Activated CD8-positive, alpha-beta T cell treated with anti-CD3 and anti-CD28 coated beads for 36 hours (primary cell): ENCODE measurements at places on chromosomes 3 and 15. TPM values are rescaled to one million over a fixed set of nuclear protein-coding genes. Genes with fewer than 3 reads are reported as not detected.
A peak's percentile ranks its signal among the peaks of the same experiment; 100 is the strongest.

GRCh38 chr15:37014137-37014536 lies 86.2 kb downstream of the MEIS2 start:
- no peak for DNase-seq

DNA sequence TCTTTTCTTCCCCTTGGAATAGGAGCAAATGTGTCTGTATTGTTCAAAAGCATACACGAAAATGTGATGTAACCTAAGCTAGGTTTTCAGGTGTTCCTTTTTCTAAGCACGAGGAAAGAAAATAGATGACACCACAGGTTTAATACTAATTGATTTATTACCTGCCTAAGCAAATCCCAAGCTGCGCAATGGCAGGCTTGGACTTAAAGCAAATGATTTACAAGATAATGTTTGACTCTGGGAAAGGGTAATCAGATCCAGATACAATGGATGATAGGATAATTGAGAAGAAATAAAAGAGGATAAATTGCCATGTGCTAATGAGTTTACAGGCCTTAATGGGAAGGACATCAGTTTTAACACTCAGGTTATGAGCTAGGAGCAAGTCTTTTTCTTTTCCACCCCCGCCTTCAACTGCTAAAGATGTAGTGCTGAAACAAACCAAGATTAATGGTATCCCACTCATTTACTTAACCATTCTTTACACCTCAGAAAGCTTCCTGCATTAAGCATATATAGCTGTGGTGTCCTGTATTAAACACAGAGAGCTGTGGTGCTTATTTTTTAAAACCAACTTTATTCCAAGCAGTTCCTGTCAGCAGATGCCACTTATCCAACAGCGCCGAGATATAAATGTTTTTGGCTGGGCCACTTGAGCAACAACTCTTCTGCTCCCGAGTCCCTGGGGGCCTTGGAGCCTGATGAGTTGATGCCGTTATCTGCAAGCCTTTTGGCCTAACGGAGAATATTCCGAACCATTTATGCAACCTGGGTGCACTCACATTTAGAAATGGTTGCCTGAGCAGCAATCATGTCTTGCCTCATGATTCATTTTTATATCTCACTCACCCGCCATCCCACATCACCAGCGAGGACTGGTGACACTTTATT lies 205.5 kb downstream of the MECOM start:
- DNase-seq = no peak

GRCh38 chr3:34035775-34036174 lies 237.3 kb downstream of the PDCD6IP start:
- DNase-seq = no peak

GRCh38 chr3:66538390-66538789 lies 37.6 kb upstream of the LRIG1 start:
- no peak for DNase-seq

DNA sequence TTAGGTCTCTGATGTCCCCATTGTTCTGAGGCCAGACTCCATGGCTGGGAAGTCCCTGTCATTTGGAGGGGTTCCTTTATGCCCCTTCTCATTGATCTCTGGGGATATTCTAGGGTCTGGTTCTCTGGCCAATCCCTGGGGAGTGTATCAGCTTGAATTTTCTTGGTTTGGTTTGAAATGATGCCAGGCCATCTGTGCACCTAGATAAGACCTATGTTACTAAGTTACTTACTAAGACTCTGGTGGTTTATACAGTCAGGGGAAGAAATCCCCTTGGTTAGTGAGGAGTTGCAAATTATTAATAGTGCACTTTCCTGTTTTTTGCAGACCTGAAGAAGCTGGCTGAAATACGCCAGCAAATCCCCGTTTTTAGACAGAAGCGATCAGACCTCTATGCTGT lies 20.3 kb downstream of the NIT2 start:
- DNase-seq = no peak

DNA sequence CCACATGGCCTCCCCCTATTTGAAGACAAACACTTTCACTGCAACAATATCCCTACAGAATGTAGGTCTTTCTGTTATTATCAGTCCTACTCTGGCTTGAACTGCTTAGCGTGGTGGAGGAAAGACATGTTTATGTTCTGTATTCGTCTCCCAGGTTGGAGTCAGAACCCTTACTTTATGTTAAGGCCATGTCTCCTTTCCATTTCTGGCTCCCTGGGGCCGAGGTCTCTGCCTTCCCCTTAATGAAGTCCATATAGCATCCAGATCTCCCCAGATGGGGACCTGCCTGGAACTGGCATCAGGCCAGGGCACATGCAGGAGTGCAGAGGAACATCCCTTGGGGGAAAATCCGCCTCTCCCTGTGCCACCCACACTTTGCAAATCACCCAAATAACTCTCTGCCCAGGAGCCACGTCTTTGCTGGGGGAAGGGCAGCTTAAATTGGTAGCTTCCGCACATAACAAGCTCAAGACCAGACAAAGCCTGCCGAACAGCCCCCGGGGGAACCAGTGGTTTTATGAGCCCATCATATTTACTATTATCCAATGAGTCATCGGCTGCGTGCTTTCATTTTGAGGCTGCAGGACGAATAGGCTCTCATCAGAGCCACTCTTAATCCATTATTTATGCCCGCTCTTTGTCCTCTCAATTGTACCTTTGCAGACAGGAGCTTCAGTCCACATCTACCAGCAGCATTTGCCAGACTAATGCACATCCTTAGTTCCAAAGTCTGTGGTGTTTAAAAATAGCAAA lies 237.0 kb downstream of the UACA start:
- peak; percentile 60 for DNase-seq

- peak; percentile 56 for DNase-seq
Observed at GRCh38 chr15:70259640-70260508, 162.2 kb upstream of the TLE3 start.

DNA sequence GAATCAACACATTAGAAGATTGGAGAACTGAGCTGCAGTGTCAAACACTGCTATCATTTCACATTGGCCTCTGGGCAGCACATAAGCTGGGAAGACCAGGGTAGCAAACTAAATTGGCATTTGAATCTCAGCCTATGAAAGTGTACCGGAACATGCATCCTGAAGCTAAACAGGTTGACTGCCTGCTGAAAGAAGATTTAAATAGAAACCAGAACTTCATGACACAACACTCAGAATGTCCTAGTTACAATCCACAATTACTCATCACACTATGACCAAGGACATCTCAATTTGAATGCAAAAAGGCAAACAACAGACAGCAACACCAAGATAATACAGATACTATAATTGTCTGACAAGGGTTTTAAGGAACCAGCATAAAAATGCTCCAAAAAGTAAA lies 26.2 kb downstream of the TM2D3 start:
- DNase-seq = no peak

GRCh38 chr3:10286596-10287295 lies 6.0 kb downstream of the GHRL start:
- DNase-seq = peak; percentile 60

- no peak for DNase-seq
Observed at GRCh38 chr3:52250122-52250521, 4.6 kb downstream of the PPM1M start.

GRCh38 chr3:180383332-180384020 lies 218.5 kb upstream of the TTC14 start:
- DNase-seq = no peak

DNA sequence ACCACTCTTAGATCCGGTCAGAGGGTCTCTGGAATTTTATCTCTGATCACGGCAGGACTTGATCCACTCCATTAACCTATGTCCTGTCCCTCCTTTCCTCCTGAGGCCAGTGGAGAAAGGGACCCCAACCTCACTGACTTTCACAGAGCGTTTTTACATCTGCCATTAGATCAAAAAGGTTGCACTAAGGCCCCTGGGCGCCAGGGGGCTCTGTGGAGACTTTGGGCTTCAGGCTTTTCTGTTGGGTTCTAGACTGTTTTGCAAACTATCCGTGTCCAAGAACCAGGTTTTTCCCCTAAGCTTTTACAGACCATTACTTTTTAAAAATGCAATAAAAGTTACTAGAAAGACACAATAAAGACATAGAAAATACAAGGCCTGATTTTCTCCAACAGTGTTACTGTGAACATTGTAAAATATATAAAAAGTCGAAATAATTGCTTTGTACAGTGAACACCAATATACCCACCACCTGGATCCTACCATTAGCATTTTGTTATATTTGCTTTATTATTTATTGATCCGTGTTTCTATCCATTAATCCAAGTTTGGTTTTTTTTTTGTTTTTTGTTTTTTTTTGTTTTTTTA lies 159.7 kb downstream of the POLR2M start:
- peak; percentile 78 for DNase-seq

DNA sequence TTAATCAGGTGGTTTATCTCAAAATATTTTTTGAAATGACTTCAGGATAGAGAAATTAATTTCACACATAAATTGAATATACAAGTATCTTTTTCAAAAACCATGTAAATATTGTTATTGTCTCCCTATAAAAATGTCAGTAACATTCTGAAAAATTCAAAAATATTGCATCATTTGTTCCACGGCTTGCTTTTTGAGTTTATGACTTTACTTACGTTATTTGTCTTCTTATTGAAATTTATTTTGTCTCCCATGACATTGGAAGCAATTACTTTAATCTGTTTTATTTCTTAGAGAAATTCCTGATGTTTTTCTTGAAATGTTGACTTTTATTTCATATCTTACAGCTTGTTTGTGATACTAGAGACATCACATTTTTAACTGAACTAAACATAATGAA lies 56.9 kb upstream of the P2RY1 start:
- DNase-seq = no peak

DNA sequence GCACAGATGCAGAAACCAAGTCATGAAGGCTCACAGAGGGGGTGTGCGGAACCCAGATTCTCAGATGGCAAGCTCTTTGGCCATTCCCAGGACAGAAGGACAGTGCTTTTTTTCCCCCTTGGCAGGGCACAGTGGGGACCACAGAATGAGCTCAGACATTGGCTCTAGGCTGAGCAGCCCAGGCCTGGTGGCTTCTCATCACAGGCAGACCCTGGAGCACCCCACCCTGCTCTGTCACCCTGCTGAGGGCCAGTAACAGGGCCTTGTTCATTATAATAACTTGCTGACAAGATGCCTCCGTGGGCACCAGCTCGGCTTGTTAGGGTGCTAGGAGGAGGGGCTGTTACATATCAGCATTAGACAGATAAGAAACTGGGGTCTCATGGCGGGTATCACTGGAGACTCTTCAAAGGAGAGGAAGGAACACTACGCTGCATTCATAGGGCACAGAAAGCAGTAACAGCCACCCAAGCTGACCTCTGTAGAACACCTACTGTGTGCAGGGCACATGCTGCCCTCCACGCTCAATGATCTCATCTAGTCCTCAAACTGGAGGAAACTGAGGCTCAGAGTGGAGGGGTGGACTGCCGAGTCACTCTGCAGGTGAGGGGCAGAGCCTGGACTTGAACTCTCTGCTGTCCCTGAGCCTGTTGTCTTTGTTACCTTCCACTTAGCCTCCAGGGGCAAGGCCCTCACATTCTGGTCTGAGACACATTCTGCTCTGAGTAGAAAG lies 69.9 kb upstream of the SEC13 start:
- DNase-seq = no peak

DNA sequence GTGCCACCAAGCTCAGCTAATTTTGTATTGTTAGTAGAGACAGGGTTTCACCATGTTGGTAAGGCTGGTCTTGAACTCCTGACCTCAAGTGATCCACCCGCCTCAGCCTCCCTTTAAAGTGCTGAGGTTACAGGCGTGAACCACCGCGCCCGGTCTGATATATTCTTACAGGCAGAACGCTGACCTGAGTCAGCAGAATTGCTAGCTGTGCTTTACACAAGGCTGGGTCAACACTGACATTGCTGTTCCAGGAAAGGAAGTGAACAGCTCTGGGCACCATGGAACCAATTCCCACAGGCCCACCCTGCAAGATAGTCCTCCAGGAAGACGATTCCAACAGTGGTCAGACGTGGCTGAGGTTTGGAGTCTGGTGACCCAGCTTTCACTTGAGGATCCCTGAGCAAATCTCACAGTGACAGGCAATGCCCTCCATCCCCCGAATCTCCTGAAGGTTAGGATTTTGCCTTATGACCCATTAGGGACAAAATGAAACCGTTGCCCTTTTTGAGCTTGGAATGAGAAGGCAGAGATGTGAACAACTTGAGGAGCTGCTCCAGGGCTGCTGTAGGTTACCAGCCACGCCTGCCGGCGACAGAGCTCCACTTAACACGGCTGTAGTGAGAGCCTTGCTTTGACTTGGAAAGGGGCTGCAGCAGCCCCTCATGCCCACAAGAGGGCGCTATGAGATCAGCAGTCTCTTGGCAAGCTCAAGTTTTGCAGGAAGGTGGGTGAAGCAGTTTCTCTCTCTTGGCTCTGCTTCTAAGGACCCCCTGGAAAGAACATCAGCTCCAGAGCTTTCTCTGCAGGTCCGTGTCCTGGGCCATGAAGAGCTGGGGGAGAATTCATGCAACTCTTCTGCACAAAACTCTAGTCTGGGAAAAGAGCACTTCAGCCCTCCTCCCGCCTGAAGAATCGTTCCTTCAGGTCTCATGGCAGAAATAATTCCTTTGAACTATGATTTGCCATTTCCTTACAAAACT lies 74.1 kb downstream of the SENP2 start:
- DNase-seq = peak; percentile 80

GRCh38 chr3:149765762-149766334 lies 13.6 kb upstream of the COMMD2 start:
- no peak for DNase-seq

GRCh38 chr3:65883613-65884012 lies 155.1 kb downstream of the MAGI1 start:
- no peak for DNase-seq

- DNase-seq = no peak
Observed at GRCh38 chr3:45062697-45063070, 36.6 kb downstream of the CLEC3B start.

DNA sequence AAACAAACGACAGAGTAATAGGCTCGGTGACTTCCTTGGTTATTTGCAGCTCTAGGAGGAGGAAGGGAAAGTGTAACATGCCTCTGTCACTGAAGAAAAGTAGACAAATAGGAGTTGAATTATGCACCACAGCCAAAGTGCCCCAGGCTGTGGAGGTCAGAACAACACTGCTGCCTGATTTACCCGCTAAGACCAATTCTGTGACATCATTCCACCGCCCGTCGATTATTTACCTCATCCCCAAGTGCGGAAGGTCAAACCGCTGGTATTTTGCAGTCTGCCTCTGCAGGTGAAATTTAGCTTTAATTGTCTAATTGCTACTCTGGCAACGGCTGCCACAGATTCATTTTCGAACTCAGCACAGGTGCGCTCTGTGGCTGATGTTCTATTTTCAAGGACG lies 106.3 kb upstream of the PRICKLE2 start:
- no peak for DNase-seq

GRCh38 chr15:78265752-78266224 lies 1.4 kb downstream of the DNAJA4 start:
- no peak for DNase-seq

GRCh38 chr3:129596194-129597086 lies 10.0 kb downstream of the PLXND1 start:
- DNase-seq = no peak

MORC1 gene
- total RNA-seq = not detected

SKOR1 gene
- 0.09 TPM for total RNA-seq

HRH1 gene
- 0.34 TPM for total RNA-seq

SLC22A13 gene
- total RNA-seq = 0.31 TPM

CTXN2 gene
- total RNA-seq = not detected

ABHD10 gene
- total RNA-seq = 66.5 TPM

GPR62 gene
- total RNA-seq = not detected

CD96 gene
- 142 TPM for total RNA-seq
